ENCODE measurements at places on chromosomes 3 and 15.

DNA sequence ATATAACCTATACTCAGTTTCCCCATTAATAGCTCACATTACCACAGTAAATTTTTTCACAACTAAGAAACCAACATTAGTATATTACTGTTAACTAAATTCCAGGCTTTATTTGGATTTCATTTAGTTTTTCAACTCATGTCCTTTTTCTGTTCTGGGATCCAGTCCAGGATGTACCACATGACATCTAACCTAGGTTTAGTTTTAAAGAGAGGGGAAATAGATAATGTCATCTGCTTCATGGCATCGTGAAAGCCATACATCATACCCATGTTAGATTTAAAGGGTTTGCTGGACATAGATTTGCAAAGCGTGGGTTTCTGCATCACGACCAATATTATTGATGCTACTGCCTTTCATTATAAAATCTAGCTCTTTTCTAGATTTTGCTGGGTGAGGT, 33.2 kb upstream of the RPP14 start:
- no peaks in the 10 kb centered on the region for H3K4me1 ChIP-seq
- no peak overlapping the region for H3K4me3 ChIP-seq
- H3K27me3 ChIP-seq: no peaks in the 10 kb centered on the region
- no peak for DNase-seq

DNA sequence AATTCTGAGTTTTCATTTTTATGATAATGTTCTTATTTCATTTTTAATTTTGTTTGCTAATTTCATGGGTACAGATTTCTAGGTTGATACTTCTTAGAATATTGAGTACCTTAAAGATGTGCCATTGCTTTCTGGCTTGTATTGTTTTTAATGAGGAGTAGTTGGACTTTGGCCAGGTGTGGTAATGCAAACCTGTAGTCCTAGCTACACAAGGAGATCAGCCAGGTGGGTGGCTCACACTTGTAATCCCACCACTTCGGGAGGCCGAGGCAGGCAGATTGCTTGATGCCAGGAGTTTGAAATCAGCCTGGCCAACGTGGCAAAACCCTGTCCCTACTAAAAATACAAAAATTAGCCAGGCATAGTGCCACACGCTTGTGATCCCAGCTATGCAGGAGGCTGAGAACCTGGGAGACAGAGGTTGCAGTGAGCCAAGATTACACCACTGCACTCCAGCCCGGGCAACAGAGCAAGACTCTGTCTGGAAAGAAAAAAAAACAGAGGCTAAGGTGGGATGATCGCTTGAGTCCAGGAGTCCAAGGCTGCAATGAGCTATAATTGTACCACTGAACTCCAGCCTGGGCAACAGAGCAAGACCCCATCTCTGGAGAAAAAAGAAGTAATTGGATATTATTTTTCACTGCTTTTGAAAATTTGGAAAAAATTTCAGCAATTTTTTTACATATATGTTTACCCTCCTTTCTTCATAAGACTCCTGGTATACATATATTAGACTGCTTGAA, 198.0 kb downstream of the ALCAM start:
- H3K27me3 ChIP-seq: no peaks in the 10 kb centered on the region
- H3K4me1 ChIP-seq: peaks cover 13% of the 10 kb centered on the region
- H3K27ac ChIP-seq: no peak overlapping the region
- no peak overlapping the region for H3K4me3 ChIP-seq

DNA sequence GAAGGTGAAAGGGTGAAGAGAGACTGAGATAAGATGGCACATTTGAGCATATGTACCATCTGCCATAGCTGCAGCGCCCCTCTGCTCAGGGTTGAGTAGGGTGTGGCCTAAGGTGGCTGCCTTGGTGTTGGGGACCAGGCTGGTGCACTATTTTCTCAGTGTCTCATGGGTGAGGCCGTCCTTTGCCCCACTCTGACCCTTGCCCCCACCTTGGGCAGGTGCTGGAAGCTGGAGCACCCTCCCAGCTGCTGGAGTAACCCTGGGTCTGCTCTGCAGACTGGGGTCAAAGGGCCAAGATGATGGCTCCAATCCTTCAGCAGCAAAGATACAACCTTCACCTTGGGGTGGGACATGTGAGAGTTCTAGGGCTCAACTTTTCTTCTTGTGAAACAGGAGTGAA, 69.2 kb downstream of the DAPK2 start:
- H3K27me3 ChIP-seq: peaks cover 2% of the 10 kb centered on the region
- no peak overlapping the region for H3K27ac ChIP-seq
- H3K4me3 ChIP-seq: no peak overlapping the region
- DNase-seq: no peak
- H3K36me3 ChIP-seq: no peaks in the 10 kb centered on the region

DNA sequence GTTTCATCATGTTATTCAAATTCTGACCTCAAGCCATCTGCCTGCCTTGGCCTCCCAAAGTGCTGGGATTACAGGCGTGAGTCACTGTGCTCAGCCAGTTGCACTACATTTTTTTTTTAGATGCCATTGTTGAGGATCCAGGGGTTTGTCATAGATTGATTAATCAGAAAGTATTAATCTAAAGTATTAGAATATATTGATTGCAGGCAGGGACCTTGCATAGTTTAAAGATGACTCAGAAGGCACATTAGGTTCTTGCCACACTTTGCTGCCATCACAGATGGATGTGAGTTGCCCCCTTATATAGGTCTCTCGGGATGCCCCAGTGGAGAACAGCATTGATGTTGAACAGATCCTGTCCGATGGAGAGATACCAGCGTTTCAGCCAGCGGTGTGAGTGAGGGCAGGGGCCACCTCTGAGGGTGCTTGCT, 41.1 kb downstream of the IGF1R start:
- H3K36me3 ChIP-seq: peaks cover 4% of the 10 kb centered on the region
- peaks cover 39% of the 10 kb centered on the region for H3K4me1 ChIP-seq
- no peak overlapping the region for H3K4me3 ChIP-seq
- DNase-seq: no peak
- H3K27ac ChIP-seq: no peak overlapping the region
- H3K27me3 ChIP-seq: peaks cover 1% of the 10 kb centered on the region

DNA sequence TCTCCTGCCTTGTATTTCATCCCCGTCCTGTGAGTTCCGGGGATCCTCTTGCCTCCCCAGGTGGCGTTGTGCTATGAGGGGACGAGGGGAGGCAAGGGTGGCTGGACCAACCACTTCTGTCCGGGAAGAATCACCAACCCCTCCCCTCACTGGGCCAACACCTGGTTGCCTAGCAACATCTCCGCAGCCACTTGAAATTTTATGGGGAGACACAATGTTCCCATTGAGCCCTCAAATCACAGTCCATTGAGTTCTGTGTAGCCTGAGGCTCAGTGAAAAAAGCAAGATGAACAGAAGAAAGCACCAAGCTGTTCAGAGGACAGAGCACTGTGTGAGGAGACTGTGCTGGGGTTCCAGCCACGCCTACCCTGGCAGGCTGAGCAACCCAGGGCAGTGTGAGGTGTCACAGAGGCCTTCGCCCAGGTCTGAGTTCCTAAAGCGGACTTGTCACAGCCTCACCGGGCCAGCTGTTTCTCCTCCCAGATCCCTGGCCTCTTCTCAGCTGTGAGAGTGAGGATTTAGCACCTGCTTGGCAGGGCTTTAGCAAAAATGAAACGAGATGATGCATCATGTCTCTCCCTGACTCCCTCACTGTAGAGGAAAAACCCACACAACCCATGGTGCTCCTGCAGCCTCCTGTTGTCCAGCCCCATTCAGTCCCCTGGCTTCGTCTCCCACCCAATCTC, 76.8 kb downstream of the ATP2B2 start:
- no peaks in the 10 kb centered on the region for H3K4me1 ChIP-seq
- no peak for DNase-seq
- H3K4me3 ChIP-seq: no peak overlapping the region
- H3K36me3 ChIP-seq: no peaks in the 10 kb centered on the region
- no peak overlapping the region for H3K27ac ChIP-seq

DNA sequence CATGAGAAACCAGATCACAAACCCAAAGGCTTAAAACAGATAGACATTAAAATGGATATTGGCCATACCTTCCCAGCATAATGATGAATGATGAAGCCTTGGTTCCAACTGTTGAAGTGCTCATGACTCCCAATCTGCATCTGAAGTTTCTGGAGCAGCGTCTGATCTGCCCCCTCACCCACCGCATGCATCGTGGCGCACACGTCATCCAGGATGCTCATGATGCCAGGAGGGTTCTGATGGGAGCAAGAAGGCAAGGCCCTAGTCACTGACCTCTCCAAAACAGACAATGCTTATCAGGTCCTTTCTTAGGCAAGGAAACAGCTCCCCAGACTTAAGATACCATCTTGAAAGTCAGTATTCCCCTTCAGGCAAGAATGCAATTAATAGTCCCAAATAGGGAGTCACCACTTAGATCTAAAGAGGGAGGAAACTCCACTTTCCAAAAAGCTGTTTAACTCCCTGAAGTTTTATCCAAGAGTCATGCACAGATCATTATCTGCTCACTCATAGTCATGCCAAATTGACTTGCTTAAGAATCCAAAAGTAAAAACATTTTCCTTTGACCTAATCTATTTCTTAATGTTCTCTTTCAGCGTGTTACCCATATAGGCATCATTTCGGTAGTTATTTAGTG, 2.1 kb downstream of the LDHAL6B start:
- H3K36me3 ChIP-seq: peaks cover 45% of the 10 kb centered on the region
- DNase-seq: no peak
- H3K4me1 ChIP-seq: no peaks in the 10 kb centered on the region
- no peak overlapping the region for H3K27ac ChIP-seq
- H3K4me3 ChIP-seq: no peak overlapping the region
- peaks cover 4% of the 10 kb centered on the region for H3K27me3 ChIP-seq

GRCh38 chr3:35737934-35738706, 98.8 kb downstream of the ARPP21 start:
- no peaks in the 10 kb centered on the region for H3K27me3 ChIP-seq
- H3K27ac ChIP-seq: no peak overlapping the region
- no peaks in the 10 kb centered on the region for H3K36me3 ChIP-seq
- H3K4me1 ChIP-seq: no peaks in the 10 kb centered on the region
- no peak for DNase-seq

DNA sequence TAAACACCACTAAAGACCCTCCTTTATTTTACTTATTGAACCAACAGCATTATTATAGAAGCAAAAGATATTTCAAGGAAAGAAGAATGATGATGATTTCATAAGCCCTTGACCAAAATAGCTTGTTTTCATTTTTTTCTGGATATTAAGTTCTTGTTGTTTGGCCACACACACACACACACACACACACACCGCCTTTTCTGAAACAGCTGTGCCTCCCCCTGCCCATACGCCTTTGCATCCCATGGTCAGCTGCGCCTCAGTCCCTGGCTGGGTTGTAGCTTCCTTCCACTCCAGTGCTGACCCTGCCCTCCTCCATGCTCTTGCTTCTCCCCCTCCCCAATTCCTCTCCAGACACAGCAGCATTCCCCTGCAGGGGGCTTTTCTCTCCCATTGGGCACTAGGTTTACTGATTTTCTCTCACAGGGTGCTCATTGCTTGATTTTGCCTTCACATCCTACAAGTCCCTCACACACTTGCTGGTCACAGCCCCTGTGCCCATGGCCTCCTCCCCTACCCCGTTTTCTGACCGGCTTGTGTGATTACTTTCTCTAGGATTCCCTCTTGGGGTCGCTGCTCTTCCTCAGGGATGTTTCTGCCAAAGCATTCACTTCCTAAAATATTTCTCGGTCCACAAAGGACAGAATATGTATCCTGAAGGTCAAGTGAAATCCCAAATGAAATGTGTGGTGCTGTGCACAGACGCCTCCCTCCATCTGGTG, 18.4 kb downstream of the MESP1 start:
- H3K27me3 ChIP-seq: peaks cover 3% of the 10 kb centered on the region
- peaks cover 9% of the 10 kb centered on the region for H3K4me1 ChIP-seq
- no peak for DNase-seq
- H3K27ac ChIP-seq: no peak overlapping the region
- H3K36me3 ChIP-seq: no peaks in the 10 kb centered on the region
- no peak overlapping the region for H3K4me3 ChIP-seq

- H3K36me3 ChIP-seq: peaks cover 14% of the 10 kb centered on the region
- H3K27me3 ChIP-seq: peaks cover 2% of the 10 kb centered on the region
- peak overlapping the region; percentile 80 for H3K4me3 ChIP-seq
- peak overlapping the region; percentile 99 for H3K27ac ChIP-seq
- peaks cover 74% of the 10 kb centered on the region for H3K4me1 ChIP-seq
- no peak for DNase-seq
Measured at GRCh38 chr3:37957539-37957936, 33.0 kb upstream of the VILL start.

GRCh38 chr3:141255846-141256261, 24.2 kb downstream of the PXYLP1 start:
- H3K36me3 ChIP-seq: peaks cover 8% of the 10 kb centered on the region
- DNase-seq: no peak
- H3K4me3 ChIP-seq: no peak overlapping the region
- no peak overlapping the region for H3K27ac ChIP-seq

GRCh38 chr3:190531406-190531805, 17.5 kb downstream of the IL1RAP start:
- no peak overlapping the region for H3K4me3 ChIP-seq
- DNase-seq: no peak
- no peaks in the 10 kb centered on the region for H3K27me3 ChIP-seq
- H3K27ac ChIP-seq: no peak overlapping the region
- no peaks in the 10 kb centered on the region for H3K36me3 ChIP-seq

- no peak overlapping the region for H3K4me3 ChIP-seq
- peaks cover 1% of the 10 kb centered on the region for H3K27me3 ChIP-seq
- H3K4me1 ChIP-seq: peaks cover 13% of the 10 kb centered on the region
- H3K36me3 ChIP-seq: peaks cover 9% of the 10 kb centered on the region
- DNase-seq: no peak
Measured at GRCh38 chr3:16404349-16404895, 109.1 kb downstream of the RFTN1 start.

- H3K27me3 ChIP-seq: no peaks in the 10 kb centered on the region
- DNase-seq: no peak
- H3K27ac ChIP-seq: no peak overlapping the region
- H3K4me1 ChIP-seq: peaks cover 6% of the 10 kb centered on the region
Measured at GRCh38 chr3:193910886-193911738, 224.8 kb upstream of the HES1 start.

DNA sequence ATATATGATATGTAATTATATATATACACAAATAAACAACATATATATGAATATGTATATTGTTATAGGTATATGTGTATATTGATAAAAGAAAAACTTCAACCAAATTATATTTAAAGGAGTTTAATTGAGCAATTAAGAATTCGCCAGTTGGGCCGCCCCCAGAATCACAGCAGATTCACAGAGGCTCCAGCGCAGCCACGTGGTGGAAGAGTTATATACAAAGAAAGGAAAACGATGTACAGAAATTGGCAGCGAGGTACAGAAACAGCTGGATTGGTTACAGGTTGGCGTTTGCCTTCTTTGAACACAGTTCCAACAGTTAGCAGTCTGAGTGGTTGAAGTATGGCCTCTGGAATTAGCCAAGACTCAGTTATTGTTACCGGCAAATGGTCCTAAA, 137.3 kb upstream of the SLC24A5 start:
- H3K4me1 ChIP-seq: no peaks in the 10 kb centered on the region
- H3K27me3 ChIP-seq: no peaks in the 10 kb centered on the region
- no peak for DNase-seq
- H3K27ac ChIP-seq: no peak overlapping the region
- H3K36me3 ChIP-seq: no peaks in the 10 kb centered on the region

GRCh38 chr3:120198305-120198878, 86.6 kb downstream of the GPR156 start:
- DNase-seq: no peak
- H3K36me3 ChIP-seq: no peaks in the 10 kb centered on the region
- H3K4me1 ChIP-seq: no peaks in the 10 kb centered on the region
- H3K27ac ChIP-seq: no peak overlapping the region

Measured in endothelial cell (in vitro differentiated cells).